ENCODE measurements at places on chromosomes 2 and 18.

DNA sequence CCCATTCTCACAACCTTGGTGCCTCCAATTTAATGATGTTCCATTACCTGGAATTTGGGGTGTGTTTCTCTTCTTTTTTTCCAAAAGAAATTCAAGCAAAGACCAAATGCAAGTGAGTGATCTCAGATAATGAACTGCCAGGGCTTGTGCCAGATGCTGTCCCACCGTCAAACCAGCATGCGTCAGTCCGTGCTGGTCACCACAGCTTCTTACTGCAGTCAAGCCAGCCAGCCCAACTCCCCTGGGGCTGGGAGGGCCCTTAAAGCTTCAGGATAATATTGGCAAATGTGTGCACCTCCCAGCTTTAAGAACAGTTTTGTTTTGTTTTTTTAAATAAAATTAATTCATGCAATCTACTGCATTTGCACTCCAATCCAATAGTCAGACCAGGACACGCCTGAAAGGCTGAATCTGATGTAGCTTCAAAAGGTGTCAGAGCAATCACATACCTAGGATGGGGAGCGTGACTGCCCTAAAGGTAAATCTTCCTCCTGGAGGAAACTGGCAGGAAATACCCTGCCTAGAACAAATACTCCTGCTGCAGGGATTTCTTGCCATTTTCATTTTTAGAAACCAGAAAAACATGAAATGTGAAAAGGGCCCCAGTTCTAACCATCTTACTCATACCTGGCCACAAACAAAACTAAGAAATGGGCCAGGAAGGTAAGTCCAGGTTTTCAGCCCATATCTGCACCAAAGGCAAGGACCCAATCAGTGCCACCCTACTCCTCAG lies 26.8 kb upstream of the SP3 start:
- no peak for DNase-seq

- no peak for DNase-seq
These were observed 109.9 kb downstream of the SLC4A3 start for GRCh38 chr2:219737270-219737691.

GRCh38 chr2:40168546-40168945 lies 283.3 kb downstream of the SLC8A1 start:
- DNase-seq: no peak

GRCh38 chr18:36534154-36534688 lies 236.7 kb downstream of the FHOD3 start:
- no peak for DNase-seq

DNA sequence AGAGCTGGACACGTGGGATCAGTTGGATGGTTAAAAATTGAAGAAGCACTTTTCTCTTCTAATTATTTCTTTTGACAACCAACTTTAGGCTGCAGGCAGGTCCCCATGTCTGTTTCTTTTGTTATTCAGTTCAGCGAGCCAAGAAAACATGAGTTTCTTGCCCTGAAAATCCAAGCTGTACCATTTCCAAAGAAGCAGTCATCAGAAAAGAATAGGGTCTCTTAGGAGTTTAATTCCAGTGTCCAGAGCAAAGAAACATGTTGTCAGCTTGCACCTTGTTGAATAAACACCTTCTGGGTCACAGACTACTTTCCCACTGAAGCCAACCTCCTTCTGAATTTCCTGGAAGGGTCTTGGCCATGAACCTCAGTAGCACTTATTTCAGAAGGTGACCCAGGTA lies 170.5 kb upstream of the COPS8 start:
- no peak for DNase-seq

DNA sequence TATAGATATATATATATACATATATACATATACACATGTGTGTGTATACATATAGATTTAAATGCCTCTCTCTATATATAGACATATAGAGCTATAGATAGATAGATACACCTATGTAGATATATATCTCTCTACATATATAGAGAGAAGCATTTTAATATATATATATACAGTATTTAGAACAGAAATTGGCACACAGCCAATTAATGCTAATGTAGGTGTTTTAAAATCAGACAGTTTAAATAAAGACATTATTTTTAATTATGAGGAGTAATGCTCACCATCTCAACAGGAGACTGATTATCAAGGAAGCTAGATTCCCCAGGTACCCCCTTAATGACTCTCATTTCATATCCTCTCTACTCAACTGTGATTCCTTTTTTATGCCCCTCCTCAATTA lies 170.7 kb upstream of the CRIM1 start:
- DNase-seq: no peak

DNA sequence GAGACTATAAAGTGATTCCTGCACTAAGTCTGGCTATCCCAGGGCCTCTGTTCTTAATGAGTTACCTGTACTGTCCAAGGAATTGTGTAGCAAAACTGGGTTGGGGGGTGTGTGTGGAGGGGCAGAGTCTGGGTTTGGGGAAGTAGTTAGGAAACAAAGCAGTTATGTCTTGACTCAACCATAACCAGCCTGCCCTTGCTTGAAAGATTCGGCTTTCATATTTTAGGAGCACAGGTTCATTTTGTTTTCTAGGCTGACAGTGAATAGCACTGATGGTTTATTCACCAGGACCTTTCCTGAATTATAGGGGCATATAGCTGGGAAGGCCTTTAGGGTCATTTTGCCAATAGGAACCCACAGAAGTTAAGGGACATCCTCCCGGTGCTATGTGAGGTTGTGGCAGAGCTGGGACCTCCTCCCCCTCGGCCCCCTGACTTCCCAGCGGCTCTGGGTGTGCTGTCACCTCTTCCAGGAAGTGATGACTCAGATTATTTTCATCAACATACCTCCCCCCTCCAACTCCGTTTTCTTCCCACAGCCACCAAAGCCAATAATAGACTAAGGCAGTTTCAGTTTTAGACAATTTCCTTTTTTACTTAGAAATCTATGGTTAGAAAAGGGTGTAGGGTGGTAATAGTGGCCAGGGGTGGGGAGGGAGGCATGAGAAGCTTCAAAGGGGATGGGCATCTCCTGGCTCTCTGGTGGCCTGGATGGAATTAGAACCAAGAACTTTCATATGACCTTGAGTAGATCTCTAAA lies 44.8 kb downstream of the SETBP1 start:
- DNase-seq: no peak

DNA sequence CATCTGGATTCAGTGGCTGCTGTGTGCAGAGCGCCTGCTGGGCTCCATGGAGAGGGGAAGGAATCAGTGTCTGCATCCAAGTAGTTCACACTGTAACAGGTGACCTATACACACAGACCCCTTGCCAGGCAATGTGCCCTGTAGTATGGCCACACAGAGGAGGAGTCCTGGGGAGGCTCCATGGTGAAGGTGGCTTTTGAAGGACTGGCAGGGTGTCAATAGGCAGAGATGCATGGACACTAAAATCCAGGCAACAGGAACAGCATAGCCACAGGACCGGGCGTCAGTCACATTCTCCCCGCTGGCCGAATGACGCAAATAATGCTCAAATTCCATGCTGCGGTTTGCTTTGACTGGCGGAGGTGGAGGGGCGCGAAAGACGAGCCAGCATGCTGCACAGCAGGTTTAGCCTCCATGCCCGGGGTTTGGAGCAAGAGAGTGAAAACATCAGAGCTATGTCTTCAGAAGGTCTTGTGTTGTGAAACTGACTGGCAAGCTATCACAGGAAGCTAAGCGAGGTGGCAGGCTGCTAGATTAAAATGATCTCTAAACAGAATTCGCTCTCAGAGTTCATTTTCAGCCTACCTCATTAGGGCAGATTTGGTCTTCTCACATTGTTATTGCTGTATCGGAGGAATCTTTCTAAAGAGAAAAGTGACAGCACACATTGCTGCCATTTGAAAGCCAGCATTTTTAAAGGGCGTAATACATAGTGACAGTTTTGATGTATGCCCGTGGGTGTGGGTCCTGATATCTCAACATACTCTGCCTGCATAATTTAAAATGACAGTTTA lies 1.2 kb upstream of the CHMP1B start:
- peak; percentile 46 for DNase-seq

- DNase-seq: no peak
These were observed 72.2 kb upstream of the TAF1B start for GRCh38 chr2:9771101-9771449.

DNA sequence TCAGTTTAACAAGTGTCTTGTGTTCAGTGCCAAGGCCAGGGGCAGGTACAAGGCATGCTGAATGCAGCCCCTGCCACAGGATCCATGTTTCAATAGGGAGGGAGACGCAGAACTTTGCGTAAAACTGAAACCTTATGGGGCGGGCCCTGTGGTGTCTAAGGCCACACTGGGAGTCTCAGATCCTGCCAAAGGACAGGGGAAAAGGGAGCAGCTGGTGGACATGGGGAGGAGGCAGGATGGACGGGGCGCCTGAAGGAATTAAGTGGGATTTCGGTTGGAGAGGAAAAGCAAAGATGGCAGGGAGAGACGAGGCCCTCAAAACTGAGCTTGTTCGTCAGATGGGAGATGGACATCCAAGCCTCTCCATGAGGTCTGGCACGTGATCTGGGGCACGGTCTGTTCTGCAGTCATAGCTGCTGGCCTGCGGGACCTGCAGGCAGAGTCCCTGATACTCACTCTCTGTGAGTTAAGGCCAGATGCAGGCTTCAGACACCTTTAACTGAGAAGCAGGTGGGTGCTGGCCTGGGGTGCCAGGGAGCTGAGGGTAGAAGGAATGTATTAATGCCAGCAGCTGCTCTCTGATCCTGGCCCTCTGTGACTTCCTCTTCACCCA lies 48.8 kb downstream of the TCF7L1 start:
- no peak for DNase-seq

GRCh38 chr2:239081622-239082021 lies 233.7 kb downstream of the TWIST2 start:
- no peak for DNase-seq

Measured in COR-L47 (cell line).